ENCODE measurements at places on chromosomes 13 and 19.

- DNase-seq: no peak
Observed at GRCh38 chr19:31118986-31119385, 230.2 kb downstream of the TSHZ3 start.

- peak; percentile 20 for DNase-seq
Observed at GRCh38 chr19:23116802-23117571, at the start of gene ZNF730. Gene ZNF730, plus strand, starts transcription at chr19:23117025. Its CDS starts 149 bp downstream, at chr19:23117174.

- no peak for DNase-seq
Observed at GRCh38 chr13:98416408-98416807, 160.5 kb downstream of the STK24 start.

DNA sequence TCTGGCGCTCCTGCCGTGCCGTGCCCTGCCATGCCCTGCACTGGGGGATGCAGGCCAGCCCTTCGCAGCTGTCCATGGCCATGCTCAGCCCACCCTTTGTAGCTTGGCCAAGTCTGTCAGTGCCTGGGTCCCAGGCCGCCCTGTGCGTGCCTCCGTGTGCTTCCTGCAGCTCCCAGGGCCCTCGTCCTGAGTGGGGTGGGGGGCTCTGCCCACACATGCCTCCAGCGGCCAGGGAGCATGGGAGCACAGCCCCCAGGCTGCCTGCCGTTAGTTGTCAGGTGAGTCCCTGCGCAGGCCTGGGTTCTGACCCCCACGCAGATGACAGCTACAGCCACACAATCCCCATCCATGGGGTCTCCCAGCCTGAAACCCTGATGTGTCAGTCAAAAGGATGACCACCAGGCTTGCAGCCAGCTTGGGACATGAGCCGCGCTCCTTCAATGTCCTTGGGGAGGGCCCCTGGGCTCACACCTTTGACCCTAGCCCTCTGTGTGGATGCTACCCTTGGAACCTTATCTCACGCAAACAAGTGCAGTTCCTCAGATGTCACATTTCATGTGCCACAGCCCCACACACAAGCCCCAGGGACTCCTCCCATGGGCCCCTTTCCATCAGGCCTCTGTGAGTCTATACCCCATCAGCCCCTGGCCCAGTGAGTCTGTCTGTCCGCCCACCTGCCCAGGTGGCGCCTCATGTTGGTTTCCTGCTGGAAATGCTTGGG is 24.5 kb downstream of the TMED1 start:
- no peak for DNase-seq

- DNase-seq: no peak
Observed at GRCh38 chr13:65762012-65762411, 1468.1 kb downstream of the PCDH9 start.

DNA sequence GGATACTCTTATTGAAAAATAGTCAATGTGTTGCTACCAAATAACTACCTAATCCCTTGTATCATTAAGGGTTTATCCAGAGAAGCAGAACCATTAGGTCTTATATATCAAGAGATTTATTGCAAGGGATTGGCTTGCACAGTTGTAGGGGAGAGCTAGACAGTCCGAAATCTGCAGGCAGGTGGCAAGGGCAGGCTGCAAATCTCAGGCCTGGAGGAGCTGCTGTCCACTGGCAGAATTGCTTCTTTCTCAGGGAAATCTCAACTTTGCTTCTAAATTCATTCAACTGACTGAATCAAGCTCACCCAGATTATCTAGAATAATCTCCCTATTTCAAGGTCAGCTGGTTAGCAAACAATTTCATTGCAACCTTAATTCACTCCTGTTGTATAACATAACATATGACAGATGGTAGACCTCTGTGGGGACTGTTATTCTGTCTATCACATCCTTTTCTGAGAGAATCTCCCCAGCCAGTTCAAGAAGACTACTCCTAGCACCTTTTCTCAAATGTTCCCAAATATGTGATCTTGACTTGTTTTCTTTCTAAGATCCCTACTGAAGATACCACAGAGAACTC is 194.2 kb downstream of the NHLRC3 start:
- DNase-seq: no peak

DNA sequence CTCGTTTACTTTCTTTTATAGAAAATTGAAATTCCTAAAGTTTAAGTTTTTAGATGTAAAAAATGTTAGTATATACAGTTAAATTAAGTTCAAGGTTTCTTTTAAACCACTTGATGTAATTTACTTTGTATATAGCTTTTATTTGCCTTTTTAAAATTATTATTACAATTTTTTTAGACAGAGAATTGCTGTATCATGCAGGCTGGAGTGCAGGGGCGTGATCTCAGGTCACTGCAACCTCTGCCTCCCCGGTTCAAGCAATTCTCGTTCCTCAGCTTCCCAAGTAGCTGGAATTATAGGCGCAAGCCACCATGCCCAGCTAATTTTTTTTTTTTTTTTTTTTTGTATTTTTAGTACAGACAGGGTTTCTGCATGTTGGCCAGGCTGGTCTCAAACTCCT is 75.0 kb downstream of the KCNRG start:
- no peak for DNase-seq

GRCh38 chr19:29260477-29261317 is 47.7 kb upstream of the UQCRFS1 start:
- no peak for DNase-seq

DNA sequence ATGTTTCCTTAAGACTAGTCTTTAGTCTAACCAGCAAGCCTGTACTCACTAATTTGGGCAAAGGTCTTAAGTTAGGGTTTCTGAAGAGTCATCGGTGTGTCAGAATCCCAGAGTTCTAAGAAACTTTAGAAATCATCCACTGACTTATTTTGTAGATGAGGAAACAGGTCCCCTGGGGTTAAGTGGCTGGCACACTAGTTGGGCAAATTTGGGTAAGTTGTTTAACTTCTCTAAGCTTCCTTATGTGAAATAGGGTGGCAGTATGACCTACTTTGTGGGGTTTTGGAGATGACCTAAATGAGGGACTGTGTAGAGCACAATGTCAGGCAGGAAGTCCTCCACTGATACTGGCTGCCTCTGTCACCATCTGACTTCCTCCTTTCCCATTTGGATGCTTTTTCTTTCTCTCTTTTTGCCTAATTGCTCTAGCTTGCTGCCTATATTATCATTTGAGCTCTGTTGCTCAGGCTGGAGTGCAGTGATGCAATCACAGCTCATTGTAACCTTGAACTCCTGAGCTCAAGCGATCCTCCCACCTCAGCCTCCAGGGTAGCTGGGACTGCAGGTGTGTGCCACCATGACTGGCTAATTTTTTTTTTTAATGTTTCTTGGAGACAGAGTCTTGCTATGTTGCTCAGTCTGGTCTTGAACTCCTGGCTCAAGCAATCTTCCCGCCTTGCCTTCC is 2.3 kb downstream of the ADGRE3 start:
- no peak for DNase-seq

- DNase-seq: no peak
Observed at GRCh38 chr19:49786376-49786820, 19.6 kb downstream of the AP2A1 start.

- no peak for DNase-seq
Observed at GRCh38 chr13:27007166-27007565, 164.4 kb downstream of the USP12 start.

- DNase-seq: no peak
Observed at GRCh38 chr13:34943436-34944273, 1.6 kb downstream of the NBEA start.

DNA sequence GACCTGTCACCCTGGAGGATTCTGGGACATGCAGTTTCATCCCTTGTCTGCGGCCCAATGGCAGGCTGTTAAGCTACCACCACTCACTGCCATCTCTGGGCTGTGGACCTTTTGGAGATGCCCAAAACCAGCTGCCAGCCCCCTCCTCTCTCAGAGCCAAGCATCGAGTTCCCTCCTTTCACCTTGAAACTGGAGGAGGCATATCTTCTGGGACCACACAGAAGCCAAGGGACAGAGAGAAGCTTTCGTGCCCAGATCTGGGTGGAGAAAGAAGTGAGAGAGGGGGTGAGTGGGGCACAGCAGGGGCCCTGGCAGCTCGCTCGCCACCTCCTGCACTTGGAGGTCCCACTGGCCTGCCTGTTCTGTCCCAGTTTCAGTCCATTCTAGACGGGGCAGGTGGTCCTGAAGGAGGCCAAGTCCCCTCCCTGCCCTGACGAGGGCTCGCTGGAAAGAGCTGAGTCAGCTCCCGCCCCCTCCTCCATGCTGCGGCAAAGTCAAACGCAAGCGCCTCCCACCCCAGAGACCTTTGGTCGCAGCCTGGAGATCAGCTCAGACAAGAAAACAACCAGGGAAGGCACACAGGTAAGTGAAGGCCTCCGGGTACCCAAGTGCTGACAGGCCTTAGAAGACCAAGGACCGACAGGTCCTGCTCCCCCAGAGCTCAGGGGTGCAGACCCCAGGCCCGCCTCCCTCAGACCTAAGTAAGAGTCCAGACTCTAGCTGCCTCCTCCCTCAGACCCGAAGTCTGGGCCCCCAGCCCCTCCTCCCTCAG is 3.8 kb downstream of the BCAT2 start:
- DNase-seq: no peak

DNA sequence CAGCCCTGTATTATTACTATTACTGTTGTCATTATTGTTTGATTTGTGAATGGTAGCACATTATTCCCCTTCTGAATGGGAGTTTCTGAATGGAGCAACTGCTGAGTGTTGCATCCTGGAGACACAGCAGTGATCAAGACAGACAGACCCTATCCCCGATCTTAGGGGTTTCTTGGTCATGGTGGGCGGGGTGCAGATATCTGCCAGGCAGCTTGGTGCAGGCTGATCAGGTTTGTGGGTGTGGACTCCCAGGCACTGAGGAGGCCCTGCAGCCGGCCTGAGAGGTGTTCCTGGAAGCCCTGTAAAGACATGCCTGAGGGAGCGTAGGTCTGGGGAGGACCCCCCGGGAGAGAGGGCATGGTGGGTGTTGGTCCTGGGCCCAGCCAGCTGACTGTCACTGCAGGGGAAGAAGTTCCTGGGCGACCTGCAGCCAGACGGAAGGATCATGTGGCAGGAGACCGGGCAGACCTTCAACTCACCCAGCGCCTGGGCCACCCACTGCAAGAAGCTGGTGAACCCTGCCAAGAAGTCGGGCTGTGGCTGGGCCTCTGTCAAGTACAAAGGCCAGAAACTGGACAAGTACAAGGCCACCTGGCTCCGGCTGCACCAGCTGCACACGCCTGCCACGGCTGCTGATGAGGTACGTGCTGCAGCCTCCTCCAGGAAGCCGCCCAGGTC is 2.1 kb downstream of the MPND start:
- no peak for DNase-seq

DNA sequence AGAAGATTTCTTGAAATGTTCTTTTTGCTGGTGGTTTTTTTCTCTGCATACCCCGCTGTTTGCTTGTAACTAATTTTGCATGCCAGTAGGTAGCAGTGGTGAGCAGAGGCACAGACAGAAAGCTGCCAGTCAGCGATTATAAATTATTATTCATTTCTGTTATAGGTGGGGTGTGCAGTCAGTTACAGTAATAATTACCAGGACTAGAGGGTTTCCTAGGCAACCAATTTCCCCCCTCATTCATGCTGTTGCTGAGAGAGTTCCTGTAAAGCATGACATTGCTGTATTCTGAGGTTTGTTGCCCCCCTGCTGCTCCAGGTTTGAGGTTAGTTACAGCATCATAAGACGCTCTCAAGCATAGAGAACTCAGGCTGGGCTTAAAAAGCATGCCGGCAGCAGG is 104.5 kb downstream of the URI1 start:
- DNase-seq: no peak

GRCh38 chr13:100809856-100810255 is 135.3 kb upstream of the TMTC4 start:
- no peak for DNase-seq

DNA sequence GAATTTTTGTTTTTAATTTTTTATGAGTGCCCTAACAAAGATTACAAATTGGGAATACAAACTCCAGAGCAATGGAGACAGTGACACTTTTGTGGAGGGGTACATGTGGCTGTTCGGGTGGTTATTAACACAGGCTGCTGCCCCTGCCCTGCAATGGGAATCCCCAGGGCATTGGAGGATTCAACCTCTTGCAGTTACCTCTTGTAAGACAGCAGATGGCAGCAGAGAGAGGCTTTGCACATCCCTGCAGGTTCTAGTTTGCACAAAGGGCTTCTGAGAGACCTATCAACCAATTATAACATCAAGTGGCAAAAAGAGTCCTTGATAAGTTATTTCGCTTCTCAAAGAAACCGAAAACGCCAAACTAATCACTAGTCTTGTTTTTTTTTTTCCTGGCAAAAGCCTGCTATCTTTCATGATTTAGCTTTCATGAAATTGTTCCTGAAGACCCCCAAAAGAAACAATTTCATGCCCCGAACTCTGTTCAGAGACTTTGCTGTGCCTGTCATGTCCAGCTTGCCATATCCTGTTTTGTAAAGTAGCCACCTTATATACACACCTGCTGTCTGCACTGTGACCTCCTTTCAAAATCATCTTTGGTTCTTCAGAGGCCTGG is 10.4 kb downstream of the GJB2 start:
- DNase-seq: peak; percentile 18

GRCh38 chr13:42894765-42895243 is 97.2 kb downstream of the EPSTI1 start:
- no peak for DNase-seq

GRCh38 chr13:30276178-30276577 is 31.2 kb downstream of the KATNAL1 start:
- no peak for DNase-seq

DNA sequence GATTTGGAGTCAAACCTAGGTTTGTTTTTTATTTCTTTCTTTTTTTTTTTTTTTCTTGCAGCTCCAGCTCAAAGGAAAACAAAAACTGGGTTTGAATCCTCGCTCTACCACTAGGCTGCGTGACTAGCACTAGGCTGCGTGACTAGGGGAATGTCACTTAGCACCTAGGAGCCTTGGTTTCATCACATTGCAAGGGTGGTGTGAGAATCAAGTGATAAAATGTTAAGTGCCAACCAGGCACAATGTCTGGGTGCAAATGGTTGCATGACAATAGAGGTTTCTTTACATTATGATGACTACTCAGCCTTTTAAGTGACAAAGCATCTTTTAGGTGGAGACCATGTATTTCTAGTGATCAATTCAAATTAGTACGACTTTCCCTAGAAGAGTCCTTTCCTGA is 27.9 kb downstream of the RCBTB2 start:
- no peak for DNase-seq

- DNase-seq: no peak
Observed at GRCh38 chr13:46731535-46731934, 65.4 kb downstream of the ESD start.

GRCh38 chr13:111161601-111162600 is 46.8 kb downstream of the ARHGEF7 start:
- DNase-seq: no peak

- no peak for DNase-seq
Observed at GRCh38 chr13:30113983-30114570, 193.3 kb downstream of the KATNAL1 start.

DNA sequence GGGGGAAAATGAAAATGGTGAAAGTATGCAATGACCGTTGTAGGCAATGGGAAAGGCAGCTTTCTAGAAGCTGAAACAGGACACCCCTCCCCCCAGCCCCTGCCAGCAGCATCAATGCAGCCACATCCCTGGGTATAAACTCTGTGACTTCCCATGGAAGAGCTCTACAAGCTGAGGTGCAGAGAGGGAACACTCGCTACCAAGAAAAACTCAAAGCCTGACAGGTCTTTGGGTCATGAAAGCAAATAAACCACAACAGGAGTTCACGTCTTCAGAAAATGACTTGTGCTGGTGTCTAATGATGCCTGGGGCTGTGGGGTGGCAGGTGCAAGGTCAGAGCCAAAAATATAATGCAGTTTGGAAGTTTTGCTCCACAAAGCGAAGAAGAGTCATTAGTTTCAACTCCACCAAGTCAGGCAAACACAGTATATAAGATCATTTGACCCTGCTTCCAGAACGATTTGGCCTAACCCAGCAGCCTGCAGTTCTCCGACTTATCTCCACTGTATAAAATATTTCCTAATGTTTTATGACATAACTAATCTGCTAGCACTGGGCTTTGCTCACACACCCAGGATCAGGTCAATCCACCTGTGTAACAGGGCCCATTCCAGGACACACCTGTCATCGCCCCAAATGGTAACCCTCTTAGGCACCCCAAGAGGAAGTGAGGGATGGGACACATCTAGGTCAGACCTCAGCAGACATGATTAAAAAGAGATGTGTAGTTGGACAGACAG is 102.1 kb downstream of the IRS2 start:
- no peak for DNase-seq
